ELF-1 (cell line): ENCODE measurements at places on chromosomes 12 and 14.
A peak's percentile ranks its signal among the peaks of the same experiment; 100 is the strongest.

GRCh38 chr14:66508846-66509621 is 1.1 kb downstream of the GPHN start:
- DNase-seq: peak; percentile 40

- DNase-seq: no peak
These were observed 8.1 kb upstream of the GLRX5 start for GRCh38 chr14:95526483-95527386.

GRCh38 chr14:72903716-72904115 is 9.8 kb upstream of the DPF3 start:
- DNase-seq: no peak

- DNase-seq: no peak
These were observed 91.8 kb downstream of the DUSP16 start for GRCh38 chr12:12470751-12471306.

DNA sequence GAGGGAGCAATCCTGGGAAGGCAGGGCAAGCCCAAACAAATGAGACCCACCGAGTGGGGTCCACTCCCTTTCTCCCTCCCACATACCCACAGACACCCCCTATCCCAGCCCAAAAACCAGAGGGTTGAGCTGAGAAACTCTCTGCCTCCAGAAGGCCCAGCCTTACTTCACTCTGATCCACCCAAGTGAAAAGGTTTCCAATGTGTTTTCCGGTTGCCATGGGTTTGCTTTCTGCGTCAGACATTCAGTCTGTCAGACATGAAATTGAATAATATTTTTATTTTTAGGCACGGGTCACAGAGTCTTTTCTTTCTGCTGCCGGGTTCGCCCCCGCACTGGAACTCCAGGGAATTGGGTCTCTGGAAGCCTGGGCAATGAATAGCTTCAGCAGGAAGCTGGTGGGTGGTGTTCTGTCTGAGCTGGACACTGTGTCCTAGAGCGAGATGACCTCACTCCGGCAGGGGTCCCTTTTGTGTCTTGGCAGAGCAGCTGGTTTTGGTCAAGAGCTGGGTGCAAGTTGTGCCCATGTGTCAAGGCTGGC is 69.8 kb upstream of the CLMN start:
- no peak for DNase-seq

DNA sequence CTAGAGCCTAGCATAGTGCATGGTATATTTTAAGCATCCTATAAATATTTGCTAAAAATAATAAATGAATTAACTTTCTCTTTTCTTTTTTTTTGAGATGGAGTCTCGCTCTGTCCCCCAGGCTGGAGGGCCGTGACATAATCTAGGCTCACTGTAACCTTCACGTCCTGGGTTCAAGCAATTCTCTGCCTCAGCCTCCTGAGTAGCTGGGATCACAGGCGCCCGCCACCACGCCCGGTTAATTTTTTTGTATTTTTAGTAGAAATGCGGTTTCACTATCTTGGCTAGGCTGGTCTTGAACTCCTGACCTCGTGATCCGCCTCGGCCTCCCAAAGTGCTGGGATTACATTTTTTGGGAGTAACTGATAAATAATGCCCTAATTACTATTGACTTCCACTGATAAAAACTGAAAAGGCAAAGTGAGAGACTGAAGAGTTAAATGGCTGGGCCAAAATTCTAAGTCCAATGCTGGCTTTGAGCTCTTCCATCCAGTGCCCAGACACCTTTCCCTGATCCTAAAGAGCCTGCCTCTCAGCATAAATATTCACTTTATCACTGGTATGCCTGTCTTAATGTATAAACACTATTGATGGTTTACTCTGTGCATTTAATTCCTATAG is 213.0 kb upstream of the KRR1 start:
- no peak for DNase-seq

GRCh38 chr14:101200650-101201516 is 297.4 kb upstream of the RTL1 start:
- no peak for DNase-seq

- peak; percentile 67 for DNase-seq
These were observed 39.3 kb downstream of the LRTM2 start for GRCh38 chr12:1859643-1860042.

GRCh38 chr12:132507656-132508490 is 17.9 kb downstream of the FBRSL1 start:
- DNase-seq: no peak
